ENCODE measurements at places on chromosomes 11 and 22.

GRCh38 chr11:95108159-95108611 is 18.5 kb downstream of the ENDOD1 start:
- no peak for DNase-seq

- DNase-seq = peak; percentile 60
These were observed at the start of gene TMA7B for GRCh38 chr22:39959640-39960447. Gene TMA7B, plus strand, starts transcription at chr22:39960397. Its CDS starts 3,978 bp downstream, at chr22:39964375.

- no peak for DNase-seq
These were observed 16.2 kb upstream of the LDLRAD3 start for GRCh38 chr11:35927682-35928081.

- no peak for DNase-seq
These were observed 33.4 kb downstream of the MRTFA start for GRCh38 chr22:40603088-40603605.

DNA sequence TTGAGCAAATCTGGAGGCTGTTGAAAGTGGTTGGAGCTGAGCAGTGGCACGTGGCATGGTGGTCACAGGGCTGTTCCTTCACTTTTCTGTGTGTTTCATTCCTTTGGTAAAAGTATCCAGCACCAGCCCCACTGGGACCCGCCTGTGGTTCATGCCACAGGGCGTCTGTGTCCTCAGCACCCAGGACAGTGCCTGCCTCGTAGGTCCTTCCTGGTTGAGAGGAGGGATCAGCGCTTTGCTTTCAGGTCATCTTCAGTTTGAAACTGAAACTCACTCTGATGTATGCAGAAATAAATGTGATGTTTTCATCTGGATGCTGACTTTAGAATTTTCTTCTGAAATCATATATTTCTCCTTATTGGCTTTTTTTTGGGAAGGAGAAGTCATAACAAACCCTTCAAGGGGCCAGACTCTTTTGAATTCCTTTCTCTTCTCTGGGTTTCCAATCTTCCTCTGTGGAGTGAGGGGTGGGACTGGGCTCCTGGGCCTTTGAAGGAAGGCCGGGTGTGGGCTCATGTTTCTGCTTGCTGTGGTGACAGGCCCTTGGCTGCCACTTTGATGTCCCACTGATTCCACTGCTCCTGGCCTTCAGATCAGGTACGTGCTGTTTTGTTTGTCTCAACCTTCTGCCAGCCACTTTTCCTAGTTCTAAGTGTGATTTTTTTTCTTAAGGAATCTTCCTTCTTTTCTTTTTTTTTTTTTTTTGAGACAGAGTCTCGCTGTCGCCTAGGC is 26.2 kb downstream of the TBC1D22A start:
- DNase-seq = peak; percentile 39

DNA sequence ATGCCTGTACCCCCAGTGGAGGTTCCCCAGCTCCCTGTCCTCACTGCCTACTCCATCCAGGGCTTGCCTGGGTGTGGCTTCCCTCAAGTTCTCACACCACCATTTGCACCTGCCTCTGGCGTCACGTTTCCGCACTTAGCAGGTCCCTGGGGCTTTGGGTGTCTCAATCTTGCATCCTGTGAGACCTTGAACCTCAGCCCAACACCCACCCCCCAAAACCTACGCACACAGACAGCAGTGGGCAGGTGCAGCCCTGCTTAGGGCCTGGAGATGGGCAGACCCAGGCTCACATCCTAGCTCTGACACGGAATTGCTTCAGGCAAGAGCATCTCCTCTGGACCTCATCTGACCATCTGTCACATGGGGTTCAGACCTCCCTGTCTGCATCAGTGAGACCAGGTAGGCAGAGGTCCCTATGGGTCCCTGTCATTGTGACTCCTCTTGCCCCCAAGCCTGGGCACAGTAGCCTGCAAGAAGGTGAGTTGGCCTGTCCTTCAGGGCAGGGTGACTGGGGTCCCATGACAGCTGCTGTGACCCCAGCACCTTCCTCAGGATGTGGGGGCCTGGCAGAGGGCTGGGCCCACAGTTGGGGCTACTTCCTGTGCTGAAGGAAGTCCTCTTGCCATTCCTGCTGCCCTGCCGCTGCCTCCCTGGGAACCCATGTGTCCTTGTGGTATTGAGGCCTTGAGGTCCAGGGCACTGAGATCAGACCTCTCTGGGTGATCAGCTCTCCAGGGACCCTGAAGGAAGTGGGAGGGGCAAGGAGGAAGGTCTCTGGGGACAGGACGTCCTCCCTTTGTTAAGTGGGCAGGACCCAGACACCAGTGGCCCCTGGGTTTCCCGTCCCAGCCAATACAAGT is 2.0 kb downstream of the SIPA1 start:
- peak; percentile 62 for DNase-seq

DNA sequence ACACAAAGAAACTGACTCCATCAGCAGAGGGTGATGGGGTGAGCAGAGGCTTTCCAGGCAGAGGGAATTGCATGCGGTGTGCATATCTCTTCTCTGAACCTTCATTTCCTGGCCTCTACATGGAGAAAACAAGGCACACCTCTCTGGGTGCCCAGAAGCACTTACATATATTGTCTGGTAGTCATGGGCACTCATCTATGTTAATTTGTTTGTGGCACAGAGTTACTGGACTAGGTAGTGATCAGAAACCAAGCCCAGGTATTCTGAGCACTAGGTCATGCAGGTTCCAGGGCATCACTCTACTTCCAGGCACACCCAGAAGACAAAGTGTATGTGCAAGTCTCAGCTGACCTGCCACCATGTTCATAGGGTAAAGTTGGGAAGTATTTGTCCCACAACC is 56.5 kb downstream of the FZD4 start:
- no peak for DNase-seq

Measured in activated T-cell treated with anti-CD3 and anti-CD28 coated beads, Interleukin-2, amount 50 U/mL, for 48 hours (primary cell).